Ecto neural progenitor cell (in vitro differentiated cells): ENCODE measurements at places on chromosomes 6 and 20.

DNA sequence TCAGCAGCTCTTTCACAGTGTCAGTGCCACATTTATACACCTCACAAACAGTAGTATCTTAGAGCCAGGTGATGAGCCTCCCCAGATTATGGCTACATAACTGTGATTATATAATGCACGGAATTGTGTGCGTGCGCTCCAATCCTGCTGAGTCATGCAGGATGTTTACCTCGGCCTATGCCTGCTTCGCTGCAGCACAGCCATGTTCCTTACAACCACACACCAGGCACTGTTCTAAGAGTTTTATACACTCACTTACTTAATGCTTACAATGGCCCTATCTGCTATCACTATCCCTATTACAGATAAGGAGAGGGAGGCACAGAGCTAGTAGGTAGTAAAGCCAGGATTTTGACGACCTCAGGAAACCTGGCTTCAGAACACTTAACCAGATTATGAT is 7.3 kb downstream of the ZKSCAN3 start:
- DNase-seq = no peak

GRCh38 chr6:131029626-131030297 is 33.3 kb downstream of the EPB41L2 start:
- DNase-seq = no peak

- DNase-seq = no peak
Measured at GRCh38 chr6:129708496-129709195, 1.3 kb downstream of the ARHGAP18 start.

DNA sequence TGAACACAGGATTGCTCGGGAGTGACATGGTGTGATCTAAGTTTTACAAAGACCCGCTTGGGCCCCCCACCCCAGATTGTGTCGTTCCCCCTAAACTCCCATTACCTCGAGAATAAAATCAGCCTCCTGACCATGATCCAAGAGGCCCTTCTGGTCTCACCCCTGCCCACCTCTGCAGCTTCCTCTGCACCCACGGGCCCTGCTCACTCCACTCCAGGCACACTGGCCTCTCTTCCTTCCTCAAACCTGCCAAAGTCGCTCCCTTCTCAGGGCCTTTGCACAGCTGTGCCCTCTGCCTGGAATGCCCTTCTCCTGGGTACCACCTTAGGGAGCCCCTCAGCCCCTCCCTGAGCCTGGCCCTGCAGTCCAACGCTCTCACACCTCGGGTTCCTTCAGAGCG is 17.9 kb downstream of the TGM2 start:
- no peak for DNase-seq

GRCh38 chr6:137754366-137754765 is 112.7 kb upstream of the TNFAIP3 start:
- no peak for DNase-seq

DNA sequence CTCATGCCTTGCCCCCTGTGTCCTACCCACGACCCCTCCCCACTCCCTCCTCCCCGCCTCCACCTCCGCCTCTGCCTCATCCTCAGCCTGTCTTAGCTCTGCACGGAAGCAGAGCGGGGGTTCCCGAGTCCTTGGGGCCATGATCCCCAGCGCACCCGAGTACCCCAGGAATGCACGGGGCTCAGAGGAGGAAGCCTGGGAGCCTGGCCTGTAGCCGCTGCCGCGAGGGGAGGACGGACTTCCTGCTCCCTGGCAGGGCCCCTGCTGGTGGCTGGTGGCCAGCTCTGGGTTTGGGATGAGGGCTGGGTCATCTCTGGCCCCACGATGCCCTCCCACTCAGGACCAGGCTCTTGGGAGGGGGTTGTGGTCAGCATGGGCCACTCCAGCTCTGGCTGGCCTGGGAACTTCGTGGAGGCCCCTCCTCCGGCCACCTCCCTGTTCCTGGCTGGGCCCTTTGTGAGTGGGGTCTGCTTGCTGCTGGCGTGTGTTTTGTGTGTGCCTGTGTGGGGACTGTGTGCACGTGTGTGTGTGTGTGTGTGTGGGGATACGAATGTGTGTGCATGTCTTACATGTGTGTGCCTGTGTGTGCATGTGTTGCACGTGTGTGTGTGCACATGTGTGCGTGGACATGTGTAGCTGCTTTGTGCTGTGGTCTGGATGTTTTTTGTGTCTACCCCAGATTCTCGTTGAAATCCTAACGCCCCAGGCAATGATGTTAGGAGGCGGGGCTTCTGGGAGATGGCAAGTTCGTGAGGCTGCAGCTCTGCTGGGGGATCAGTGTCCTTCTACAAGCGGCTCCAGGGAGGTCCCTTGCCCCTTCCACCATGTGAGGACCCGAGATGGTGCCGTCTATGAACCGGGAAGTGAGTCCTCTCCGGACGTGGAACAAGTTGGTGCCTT is 1.3 kb upstream of the RBBP8NL start:
- DNase-seq = no peak

- no peak for DNase-seq
Measured at GRCh38 chr6:7087066-7087465, 20.7 kb upstream of the RREB1 start.

GRCh38 chr6:34459899-34460593 is 5.8 kb upstream of the PACSIN1 start:
- DNase-seq = no peak

DNA sequence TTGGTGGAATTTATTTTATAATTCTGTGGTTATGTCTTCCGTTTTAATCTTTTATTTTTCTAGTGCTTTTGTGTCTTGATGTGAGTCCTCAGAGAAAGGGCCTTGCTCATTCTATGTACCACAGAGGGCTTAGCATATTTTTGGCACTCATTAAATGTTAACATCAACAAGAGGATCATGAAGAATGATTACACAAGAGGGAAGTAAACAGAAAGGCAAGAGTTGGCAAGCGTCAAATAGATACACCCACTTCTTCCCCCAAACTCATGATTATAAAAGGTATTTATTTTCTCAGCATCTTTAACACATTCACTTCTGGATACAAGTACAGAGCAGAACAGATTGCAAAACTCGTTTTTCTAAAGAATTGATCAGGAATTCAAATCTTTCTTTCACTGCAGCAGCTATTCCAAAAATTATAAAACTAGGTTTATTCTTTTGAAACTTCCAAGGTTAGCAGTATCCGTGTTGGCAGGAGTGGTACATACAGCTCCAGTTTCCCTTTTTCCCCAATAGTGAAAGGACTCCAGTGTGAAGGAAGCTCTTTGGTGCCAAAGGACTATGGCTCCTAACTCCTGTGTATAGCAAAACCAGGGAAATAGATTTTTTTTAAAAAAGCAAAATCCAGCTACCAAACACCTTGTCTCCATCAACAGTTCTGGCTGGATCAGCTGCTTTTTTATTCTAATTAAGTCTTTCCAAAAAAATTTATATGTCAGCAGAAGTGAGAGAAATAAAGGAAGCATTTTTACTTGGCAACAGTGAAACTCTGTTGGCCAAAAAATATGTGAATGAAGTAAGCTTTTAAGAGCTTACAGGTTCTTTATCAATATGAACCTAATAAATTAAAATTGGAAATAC is 221.9 kb downstream of the ADGRG6 start:
- DNase-seq = no peak

- DNase-seq = no peak
Measured at GRCh38 chr6:1485678-1486077, 96.3 kb downstream of the FOXF2 start.

DNA sequence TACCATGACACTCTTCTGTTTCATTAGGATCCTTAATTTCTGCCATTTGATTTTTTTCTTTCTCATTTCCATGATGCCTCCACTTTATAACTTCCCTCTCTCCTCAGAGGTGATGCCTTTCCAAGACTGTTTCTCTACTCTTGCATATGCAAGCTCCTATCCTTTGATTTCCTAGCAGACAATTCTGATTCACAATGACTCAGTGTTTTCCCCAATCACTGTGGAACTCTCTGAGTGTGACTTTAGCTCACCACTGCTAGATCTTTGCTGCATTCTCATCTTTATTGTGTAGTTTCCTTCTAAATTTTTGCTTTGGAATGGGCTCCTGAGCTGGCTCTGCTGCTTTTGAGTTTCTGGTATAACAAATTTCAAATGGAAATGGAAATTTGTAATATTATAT is 184.9 kb downstream of the TINAG start:
- no peak for DNase-seq

GRCh38 chr6:131660195-131660594 is 23.1 kb downstream of the ENPP3 start:
- DNase-seq = no peak

GRCh38 chr6:69696273-69696672 is 100.5 kb downstream of the LMBRD1 start:
- DNase-seq = no peak

- peak; percentile 39 for DNase-seq
Measured at GRCh38 chr6:35160642-35161041, 19.5 kb upstream of the TCP11 start.

- no peak for DNase-seq
Measured at GRCh38 chr6:97864826-97865225, 581.8 kb upstream of the MMS22L start.

GRCh38 chr6:30612213-30612612 is 4.8 kb downstream of the PPP1R10 start:
- no peak for DNase-seq

DNA sequence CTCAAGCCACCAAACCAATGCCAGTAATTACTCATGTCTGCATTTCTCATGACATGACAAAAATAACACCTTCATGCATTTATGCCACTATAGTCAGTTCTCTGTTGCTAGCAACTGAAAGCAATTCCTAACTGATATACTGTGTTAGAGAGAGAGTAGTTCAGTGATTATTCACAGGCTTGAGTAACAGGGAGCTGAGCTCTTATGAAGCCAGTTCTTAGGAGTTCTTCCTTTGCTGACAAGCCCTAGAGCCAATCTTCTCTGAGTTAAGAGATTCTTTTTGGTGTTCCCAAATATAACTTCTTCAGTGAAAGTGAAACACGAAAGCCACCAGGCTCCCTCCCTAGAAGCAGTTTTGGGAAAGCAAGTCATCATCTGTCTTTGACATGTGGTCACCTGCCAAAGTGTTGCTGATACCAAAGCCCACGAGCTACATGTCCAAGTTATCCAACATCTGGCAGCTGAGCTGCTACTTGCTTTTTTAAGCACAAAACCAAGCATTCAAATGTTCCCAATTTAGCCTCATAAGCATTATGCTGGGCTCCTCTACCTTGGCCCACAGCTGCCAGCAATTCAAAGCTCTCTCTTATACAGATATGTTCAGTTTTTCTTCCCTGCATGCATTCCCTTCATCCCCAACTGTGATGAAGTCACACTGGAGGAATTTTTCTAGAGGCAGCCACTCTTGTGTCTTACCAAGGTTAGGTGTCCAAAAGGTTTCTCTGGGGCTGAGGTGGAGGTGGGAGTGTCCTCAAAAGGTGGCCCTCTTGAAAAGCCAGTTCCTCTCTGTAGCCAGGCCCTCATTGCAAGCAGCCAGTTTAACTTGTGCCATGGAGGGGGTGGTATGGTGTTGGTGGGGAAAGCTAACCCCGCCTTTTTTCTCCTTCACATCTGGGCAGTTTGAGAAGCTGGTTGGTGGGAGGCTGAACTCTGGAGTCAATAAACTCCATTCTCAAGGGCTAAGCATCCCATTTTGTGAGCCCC is 92.7 kb upstream of the ARMC2 start:
- no peak for DNase-seq

DNA sequence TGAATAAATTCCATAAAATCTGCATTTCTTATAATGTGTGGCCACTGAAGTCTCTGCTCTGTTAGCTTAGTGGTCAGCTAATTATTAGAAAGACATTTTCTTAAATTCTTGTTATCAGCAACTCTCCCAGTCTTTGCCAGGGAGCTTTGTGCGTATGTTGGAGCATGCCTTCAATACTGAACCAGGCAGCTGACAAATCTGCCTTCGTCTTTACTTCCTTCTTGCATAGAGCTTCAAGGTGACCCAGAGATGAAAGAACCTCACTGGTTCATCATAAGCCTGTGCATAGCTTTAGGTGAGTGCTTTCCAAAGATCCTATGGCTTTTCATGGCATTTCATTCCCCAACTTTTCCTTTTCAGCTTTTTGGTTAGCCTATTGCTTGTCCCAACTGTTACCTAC is 43.0 kb upstream of the NELFCD start:
- no peak for DNase-seq

- DNase-seq = no peak
Measured at GRCh38 chr6:117399924-117400323, 25.8 kb downstream of the ROS1 start.

DNA sequence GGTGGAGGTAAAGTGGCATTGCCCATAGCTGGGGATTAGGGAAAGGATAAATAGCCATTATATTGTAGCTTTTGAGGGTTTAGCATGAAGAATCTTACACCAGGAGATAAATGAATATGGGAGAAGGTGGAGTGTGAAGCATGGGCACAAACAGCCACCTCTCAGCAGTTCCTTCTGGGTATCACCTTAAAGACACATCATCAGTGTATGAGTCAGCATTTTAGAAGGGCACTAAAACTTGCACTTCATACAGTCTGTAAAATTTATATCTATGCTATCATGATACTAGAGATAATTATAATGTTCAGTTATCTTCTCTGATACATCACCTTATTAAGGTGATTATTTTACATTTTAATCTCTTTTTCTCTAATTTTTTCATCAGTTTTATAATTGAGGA is 25.3 kb downstream of the SLC35A1 start:
- no peak for DNase-seq

GRCh38 chr20:34880215-34880850 is 3.9 kb downstream of the ACSS2 start:
- DNase-seq = no peak

GRCh38 chr20:17614812-17615644 is 45.2 kb downstream of the DSTN start:
- peak; percentile 39 for DNase-seq

DNA sequence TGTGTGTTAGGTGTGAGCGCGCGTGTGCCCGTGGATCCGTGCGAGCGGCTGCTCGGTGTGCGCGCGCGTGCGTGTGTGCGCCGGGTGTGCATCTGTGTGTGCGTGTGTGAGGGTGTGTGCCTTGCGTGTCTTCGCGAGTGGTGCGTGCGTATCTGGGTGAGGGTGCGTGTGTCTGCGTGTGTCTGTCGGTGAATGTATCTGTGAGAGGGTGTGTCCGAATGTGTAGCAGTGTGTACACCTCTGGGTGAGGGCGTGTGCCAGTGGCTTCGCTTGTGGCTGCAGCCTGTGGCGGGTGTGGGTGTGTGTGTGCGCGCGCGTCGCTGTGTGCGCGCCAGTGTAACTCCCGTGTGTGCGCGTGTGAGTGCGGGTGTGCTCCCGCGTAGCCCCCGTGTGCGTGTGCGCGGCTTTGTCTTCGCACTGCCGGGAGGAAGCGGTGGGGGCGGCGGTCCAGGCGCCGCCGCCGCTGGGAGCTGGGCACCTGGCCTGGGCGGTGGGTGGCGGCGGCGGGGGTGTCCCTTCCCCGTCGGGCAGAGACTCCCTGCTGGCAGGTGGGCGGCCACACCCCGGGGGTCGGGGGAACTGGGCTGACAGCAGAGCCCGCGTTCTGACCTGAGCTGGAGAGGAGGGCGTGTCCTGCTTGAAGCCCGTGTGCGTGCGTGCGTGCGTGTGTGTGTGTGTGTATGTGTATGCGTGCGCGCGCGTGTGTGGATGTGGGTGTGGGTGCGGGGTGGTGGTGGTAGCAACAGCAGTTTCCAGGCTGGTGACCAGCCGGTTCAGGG is 61.3 kb upstream of the EPB41L1 start:
- DNase-seq = peak; percentile 56

GRCh38 chr6:109373331-109373730 is 8.9 kb downstream of the CD164 start:
- DNase-seq = no peak
